ENCODE measurements at places on chromosomes 4 and X. TPM values are rescaled to one million over a fixed set of nuclear protein-coding genes. Genes with fewer than 3 reads are reported as not detected.

- peak; percentile 2 for DNase-seq
These were observed 251.1 kb upstream of the DIAPH2 start for GRCh38 chrX:96433409-96434077.

DNA sequence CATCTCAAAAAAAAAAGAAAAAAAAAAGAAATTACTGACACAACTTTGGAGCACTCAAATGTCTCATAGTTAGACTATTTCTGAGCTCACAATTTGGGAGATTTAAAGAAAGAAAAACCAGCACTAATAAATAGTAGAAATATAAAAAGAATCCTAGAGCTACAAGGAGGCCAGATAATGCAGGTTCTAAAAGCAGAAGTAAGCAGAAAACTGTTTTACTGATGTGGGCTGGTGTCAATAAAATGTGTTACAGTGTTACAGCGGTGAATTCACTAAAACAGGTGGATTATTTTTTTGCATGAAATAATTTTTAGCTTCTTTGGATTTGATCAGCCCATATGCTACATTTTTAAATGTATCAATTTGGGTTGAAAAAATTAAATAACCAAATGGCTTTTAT, 375.9 kb downstream of the GPM6A start:
- no peak for DNase-seq

DNA sequence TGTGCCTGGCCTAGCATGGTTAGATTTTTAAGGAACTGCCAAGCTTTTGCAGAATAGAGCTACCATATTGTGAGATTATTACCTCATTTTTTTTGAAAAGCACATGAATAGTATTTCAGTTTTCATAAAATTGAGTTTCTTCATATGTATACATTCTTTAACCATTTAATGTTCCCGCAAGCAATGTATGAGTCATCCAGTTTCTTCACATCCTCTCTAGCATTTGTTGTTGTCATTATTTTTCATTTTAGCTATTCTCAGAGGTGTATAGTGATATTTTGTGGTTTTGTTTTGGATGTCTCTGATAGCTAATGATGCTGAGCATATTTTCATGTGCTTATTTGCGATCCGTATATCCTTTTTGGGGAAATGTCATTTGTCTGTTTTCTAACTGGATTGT, 74.9 kb downstream of the GLUD2 start:
- no peak for DNase-seq

DNA sequence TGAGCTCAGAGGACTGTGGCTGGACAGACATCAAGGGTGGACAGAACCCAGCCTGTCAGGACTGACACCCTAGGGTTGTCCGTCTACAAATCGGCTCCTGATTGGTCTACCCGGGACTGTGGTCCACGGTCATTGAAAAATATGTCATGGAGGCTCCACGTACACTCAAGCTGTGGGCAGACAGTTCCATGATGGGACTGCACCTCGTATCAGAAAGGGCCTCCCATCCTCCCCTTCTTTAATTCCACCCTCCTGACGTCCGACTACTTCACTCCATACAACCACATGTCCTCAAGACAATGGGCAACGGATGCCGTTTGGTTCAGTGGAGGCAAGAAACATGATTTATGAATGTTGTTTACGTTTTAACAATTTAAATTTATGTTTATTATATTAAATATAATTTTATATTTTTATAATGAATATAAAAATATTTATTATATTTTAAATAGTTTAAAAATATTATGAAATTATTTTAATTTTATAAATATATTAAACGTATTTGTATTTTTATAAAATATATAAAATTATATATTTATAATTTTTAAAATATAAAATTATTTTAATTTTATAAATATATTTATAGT, 58.0 kb upstream of the SHOX start:
- no peak for DNase-seq

- DNase-seq = peak; percentile 14
These were observed 174.5 kb upstream of the DKK2 start for GRCh38 chr4:107210450-107211239.

The GPC3 gene
- total RNA-seq = 775 TPM

The NMU gene
- total RNA-seq = not detected

The BEX5 gene
- not detected for total RNA-seq

DNA sequence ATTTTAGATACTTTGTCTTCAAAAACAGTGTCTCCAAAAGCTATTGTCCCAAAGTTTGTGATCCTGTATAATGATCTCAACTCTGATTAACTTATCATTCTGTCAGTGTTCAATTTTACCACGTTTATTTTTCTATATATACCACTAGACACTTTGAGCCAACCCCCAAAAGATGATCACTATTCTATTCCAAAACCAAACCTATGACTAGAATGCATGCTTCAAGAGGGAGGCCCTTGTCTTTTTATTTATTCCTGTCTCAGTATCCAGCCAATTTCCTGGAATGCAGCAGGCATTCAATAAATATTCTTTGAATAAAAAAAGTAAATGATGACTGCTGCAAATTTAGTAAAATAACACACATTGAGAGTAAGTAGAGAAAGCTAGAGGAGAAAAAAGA, 275.6 kb downstream of the LDB2 start:
- DNase-seq = no peak

- DNase-seq = no peak
These were observed 36.5 kb downstream of the ERVMER34-1 start for GRCh38 chr4:52714597-52715254.

The OTC gene
- not detected for total RNA-seq

GRCh38 chr4:113462286-113462685, 299.3 kb downstream of the CAMK2D start:
- DNase-seq = no peak

The IL21 gene
- total RNA-seq = 3.6 TPM

- DNase-seq = no peak
These were observed 100.0 kb downstream of the SH3KBP1 start for GRCh38 chrX:19787305-19787815.

GRCh38 chrX:36909676-36910030, 98.5 kb upstream of the FAM47C start:
- DNase-seq = no peak

DNA sequence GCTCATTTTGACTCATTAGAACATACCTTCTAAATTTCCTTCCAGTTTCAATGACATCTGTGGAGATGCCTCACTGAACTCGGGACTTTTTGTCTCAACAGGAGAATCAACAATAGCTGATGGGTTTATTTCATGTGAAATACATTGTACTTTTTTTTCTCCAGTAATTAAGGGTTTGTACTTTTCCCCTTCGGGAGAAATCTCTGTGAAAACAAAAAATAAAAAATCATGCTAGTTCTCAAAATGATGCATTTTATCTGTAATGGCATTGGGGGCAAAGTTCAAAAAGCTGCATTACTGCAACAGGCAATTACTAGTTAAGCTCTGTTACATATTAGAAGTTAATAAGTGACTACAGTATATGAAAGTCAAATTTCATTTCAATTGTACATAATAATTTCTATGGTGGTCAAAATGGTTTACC, 167.3 kb upstream of the SH3RF1 start:
- DNase-seq = no peak
